ENCODE measurements at places on chromosomes 16 and 17. TPM values are rescaled to one million over a fixed set of nuclear protein-coding genes. Genes with fewer than 3 reads are reported as not detected.

Gene DNAH9
- 0.07 TPM for total RNA-seq

Gene ENPP7
- not detected for total RNA-seq

Gene TCF25
- 76.8 TPM for total RNA-seq

Gene SENP3
- 88.8 TPM for total RNA-seq

Gene GUCY2D
- 0.41 TPM for total RNA-seq

Gene MYO15B
- 52.7 TPM for total RNA-seq

Gene KRTAP1-4
- not detected for total RNA-seq

Gene TERB1
- total RNA-seq = not detected

Gene MYH8
- not detected for total RNA-seq

Gene C1QTNF1
- total RNA-seq = 45.9 TPM

Gene DPEP2
- total RNA-seq = not detected

Gene MT1M
- 0.32 TPM for total RNA-seq

Gene TP53TG3C
- total RNA-seq = 0.24 TPM

Gene NGFR
- 0.86 TPM for total RNA-seq

Gene DHRS7C
- total RNA-seq = not detected

Data from A549 treated with Hydrocortisone at 1 μM for 4 hours (cell line).